Thoracic aorta (tissue), 2 donors: ENCODE measurements at places on chromosomes 13 and 19. TPM values are rescaled to one million over a fixed set of nuclear protein-coding genes. Genes with fewer than 3 reads are reported as not detected.

Gene PDCD5
- total RNA-seq, result 105 TPM

Gene PEAK3
- 1.2 TPM for total RNA-seq

Gene APBA3
- total RNA-seq, result 17.4 TPM

Gene LIPE
- total RNA-seq, result 4.5 TPM

Gene ACP7
- not detected for total RNA-seq

Gene ZNF497
- total RNA-seq, result 2.3 TPM

Gene FLT3
- total RNA-seq, result 1.1 TPM

Gene ATP1A3
- not detected for total RNA-seq

Gene ICAM5
- 0.49 TPM for total RNA-seq

Gene NCR1
- 2.2 TPM for total RNA-seq

Gene ANGPTL4
- 29.9 TPM for total RNA-seq

Gene APOC1
- 4.9 TPM for total RNA-seq

Gene PDE4C
- 0.41 TPM for total RNA-seq

Gene ZNF317
- 13.5 TPM for total RNA-seq

Gene TGFBR3L
- total RNA-seq, result not detected
